ENCODE measurements at places on chromosomes 11 and 22.

DNA sequence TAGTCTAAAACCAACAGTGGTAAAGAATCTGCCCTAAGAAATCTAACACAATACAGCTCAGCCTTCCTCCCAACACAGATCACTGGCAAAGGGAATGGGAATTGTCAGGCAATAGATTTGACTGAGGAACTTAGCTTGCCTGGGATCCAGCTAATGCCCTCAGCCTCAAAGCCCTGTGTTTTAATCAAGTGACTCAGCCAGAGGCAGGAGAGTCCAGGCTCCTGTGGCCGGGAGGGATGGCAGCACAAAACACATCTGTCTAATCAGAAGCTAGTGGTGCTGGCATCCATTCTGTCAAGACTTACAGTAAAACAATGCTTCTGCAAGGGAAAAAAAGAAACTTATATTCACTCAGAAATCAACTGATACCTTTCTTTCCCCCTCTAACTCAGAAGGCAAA lies 5.6 kb downstream of the SYTL2 start:
- DNase-seq: no peak

DNA sequence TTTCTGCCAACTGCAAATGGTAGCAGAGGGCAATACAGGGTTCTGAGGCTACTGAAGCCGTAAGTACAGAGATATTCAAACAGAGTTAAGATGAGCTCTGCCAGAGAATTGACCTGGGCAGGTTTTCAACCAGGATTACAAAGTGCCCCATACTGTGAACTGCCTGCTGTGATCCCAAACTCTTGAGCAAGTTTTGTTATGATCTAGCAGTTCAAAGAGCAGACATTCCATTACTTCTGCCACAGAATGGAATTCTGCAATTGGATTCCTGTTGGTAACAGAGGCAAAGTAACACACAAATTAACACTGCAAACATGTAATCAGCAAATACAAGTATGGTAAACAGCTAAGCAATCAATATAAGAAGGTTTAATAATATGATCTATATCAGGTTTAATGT lies 31.2 kb downstream of the ALG9 start:
- DNase-seq: no peak

GRCh38 chr22:36052505-36052941 lies 23.9 kb upstream of the RBFOX2 start:
- no peak for DNase-seq

DNA sequence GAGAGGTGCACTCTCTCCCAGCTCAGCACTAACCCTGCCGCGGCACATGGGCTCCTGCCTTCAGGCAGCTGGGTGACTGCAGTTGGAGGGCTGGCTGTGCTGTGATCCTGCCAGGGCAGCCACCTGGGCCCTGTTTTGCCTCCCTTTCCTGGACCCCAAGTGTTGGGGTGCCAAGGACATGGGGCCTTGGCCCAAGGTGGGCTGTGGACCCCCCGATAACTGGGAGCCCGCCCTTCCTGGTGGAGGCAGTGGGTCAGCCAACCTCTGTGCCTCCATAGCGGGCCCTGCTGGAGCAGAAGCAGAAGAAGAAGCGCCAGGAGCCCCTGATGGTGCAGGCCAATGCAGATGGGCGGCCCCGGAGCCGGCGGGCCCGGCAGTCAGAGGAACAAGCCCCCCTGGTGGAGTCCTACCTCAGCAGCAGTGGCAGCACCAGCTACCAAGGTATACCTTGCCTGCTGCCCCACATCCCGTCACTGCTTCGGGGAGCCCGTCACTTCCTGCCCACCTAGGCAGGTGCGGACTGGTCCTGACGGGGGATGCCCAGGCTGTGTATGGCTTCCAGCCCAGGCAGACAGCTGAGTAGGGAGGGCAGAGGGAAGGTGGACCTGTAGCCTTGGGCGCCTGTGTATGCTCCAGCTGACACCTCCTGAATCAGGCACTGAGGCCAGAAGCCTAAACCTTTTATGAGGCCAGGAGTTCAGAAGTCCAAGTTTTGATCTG lies 8.9 kb downstream of the TUB start:
- DNase-seq: peak; percentile 50

All from natural killer cell treated with Interleukin-12 subunit alpha and Interleukin-12 subunit beta and Interleukin-15 and Interleukin-18, amount 100 ng/mL, for 72 hours (primary cell).